Activated T-helper 1 cell treated with anti-CD3 and anti-CD28 coated beads, Interleukin-2, amount 50 U/mL, for 16 hours (primary cell): ENCODE measurements at places on chromosomes 4 and X.

- no peak for DNase-seq
Measured at GRCh38 chr4:24363751-24364150, 220.6 kb downstream of the DHX15 start.

DNA sequence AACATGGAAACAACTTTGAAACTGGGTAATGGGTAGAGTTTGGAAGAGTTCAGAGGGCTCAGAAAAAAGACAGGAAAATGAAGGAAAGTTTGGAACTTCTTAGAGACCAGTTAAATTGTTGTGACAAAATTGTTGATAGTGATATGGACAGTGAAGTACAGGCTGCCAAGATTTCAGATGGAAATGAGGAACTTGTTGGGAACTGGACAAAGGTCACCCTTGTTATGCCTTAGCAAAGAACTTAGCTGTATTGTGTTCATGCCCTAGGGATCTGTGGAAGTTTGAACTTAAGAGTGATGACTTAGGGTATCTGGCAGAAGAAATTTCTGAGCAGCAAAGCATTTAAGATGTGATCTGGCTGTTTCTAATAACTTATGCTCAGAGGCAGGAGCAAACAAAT, 5.1 kb upstream of the ARL13A start:
- no peak for DNase-seq

- DNase-seq, result no peak
Measured at GRCh38 chrX:35890699-35891098, 28.8 kb upstream of the CFAP47 start.

GRCh38 chr4:7842384-7843279, 97.0 kb downstream of the AFAP1 start:
- DNase-seq, result no peak

- no peak for DNase-seq
Measured at GRCh38 chrX:16665089-16665488, 15.1 kb downstream of the S100G start.

DNA sequence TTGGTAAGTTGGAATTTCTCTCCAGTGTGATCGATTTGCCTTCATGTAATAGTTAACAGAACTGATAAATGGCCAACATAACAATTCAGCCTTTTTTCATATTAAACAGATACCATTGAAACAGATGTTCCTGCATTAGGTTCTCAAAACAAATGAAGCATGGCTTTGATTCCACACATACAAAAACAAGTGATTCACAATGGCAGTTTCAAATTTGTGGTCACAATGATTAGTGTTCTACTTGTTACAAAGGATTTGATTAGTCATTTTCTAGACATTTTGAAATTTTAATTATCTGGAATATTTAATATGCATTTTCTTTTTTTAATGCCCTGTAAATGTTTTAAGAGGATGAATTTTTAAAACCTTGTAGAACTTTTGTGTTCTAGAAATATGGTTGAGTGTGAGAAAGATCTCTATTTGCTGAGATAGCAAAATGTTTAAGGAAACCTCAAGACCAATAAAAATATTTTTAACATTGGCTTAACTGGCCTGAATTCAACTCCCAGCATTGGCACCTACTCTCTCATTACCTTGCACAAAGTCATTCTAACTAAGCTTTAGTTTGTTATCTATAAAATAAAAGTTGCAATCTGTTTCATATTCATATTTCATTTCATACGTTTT, 18.9 kb upstream of the GLRA3 start:
- no peak for DNase-seq

DNA sequence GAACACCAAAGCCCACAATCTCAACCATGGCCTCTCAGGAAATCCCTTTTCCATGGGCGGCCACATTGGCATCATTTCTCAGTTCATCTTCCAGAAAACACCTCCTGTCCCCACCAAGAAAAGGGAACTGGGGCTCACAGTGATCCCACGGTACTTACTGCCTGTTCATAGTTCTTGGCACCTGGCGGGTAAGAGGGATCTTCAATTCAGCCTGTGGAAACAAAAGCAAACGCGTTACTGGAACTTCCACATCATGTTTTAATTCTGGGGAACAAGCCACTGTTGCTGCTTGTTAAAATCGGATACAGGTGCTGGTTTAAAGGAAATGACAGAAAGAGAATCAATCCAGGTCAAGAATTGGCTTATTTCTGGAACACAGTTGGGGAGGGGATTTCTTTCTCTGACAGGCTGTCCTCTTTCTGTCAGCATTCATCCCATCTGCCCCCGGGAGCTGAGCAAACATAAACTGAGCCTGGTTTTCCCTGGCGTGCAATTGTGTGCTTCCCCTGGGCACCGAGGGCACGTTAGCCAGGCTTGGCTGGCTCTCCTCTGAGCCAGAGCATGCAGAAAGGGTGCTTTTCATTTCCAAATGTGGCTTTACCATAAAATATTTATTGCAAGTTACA, 16.8 kb downstream of the CLNK start:
- DNase-seq, result no peak

DNA sequence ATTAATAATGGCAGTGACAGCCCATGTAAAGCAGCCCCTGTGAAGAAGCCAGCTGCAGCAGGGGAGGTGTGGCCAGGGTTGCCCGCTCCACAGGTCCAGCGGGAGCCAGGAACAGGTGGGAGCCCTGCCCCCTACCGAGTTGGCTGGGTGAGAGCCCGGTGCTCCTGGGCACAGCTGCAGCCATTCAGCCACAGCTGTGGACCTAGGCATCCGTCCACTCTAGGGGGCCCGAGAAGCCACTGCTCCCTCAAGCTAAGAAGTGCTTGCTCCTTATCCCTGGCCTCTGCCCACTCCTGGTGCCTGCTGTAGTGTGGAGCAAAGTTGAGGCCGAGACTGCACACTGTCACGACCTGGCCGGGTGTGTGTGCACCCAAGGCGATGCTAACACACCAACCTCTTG, 1469.0 kb downstream of the PCDH7 start:
- no peak for DNase-seq

DNA sequence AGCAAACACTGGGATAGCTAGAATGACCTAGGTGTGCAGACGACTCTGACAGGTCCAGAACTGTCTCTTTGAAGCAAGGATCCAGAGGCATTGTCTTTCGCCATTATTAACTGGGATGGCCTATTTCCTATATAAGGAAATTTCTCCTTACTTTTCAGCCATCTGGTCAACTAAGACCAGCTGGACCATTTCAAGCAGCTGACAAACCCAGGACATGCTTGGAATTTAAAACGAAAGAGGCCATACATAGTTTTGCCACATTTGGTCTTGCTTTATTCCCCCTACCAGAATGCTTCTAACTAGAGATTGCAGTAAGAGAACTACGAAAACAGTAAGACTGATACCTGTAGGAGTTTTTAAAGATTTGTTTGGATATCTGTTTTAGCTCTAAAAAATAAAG, 87.0 kb downstream of the GLRA2 start:
- no peak for DNase-seq

DNA sequence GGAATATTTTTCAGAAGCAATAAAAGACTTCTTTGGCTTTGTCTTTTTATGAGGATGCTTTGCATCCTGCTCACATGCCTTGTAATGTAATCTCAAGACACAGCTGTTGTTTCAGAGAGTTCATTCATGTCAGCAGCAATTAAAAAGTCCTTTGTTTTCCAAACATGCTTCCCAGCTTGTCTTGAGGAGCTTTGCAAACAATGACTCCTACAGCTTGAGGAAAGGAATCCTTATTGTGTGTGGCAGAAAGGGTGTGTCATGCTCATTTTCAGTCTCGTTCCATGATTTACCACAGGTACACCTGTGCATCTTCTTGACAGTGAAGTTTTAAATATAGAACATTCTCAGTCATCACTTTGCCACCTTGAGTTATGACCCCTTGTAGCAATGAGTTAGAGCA, 139.2 kb upstream of the AADAT start:
- DNase-seq, result no peak

DNA sequence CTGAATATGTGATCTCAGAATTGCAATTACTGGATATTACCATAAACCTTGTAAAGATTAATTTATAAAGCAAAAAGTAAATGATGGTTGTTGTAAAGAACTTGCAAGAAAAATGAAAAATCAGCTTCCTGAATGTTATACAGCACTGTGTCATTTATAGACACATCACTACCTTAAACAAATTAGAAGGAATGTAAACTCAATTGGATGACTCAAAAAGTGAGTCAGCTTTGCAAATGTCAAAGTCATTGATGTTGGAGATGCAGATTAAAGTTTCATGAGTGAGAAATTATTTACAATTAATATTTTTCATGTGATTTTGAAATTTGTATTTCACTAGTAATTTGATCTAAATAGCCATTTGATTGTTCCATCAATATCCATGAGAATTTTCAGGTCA, 193.2 kb downstream of the RAPGEF2 start:
- no peak for DNase-seq

DNA sequence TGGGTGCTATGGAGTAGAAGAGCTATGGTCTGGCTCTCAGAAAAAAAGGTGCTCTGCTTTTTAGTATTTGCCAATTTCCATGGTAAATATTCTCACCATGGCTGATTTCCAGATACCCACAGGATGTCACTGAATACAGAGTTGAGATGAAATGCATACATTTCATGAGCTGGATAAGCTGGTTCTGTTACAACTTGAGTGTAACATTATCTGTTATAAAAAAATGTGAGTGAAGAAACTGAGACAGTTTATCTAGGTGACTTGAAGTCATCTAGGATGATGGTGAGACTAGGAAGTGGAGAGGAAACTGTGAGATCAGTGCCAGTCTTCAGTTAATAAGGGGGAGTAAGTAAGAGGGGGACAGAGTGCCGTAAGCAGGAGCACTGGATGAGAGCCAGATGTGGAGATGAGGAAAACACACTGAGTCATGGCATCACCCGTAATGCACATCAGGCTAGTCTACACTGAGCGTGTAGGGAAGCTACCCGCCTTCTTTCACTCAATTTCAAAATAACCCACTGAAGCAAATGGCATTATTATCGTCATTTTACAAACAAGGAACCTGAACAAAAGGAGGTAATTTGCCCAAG, 5.0 kb downstream of the HPSE start:
- DNase-seq, result no peak

- DNase-seq, result no peak
Measured at GRCh38 chrX:115324194-115324593, 34.7 kb downstream of the LUZP4 start.

GRCh38 chrX:16836371-16836770, 33.8 kb downstream of the RBBP7 start:
- DNase-seq, result no peak

DNA sequence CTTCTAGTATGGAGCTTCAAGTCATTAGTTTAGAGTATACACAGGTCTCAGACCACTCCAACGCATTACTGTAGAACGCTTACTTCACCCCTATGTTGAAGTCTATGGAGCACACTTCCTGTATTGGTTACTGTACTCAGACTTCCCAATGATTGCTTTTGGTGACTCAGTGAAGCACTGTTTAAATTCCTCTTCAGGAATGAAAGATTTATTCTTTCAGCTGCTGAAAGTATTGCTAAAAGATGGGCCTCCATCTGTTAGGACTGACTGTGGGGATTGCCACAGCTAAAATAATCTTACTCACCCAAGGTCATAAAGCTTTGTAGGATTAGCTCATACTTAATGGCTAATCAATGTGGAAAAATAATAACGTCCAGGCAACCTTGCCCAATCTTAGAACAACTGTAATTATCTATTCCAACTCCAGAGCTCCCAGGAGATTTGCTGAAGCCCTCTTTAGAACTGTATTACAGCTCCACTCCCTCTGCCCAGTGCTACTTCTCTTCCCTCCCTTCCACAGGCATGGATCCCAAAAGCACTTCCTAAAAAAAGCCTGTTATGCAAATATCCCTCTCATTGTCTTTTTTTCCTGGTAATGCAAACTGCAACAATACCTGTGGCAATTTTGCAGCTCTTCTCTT, 281.9 kb upstream of the HS3ST1 start:
- DNase-seq, result no peak

- no peak for DNase-seq
Measured at GRCh38 chr4:42549896-42550295, 107.0 kb downstream of the ATP8A1 start.

DNA sequence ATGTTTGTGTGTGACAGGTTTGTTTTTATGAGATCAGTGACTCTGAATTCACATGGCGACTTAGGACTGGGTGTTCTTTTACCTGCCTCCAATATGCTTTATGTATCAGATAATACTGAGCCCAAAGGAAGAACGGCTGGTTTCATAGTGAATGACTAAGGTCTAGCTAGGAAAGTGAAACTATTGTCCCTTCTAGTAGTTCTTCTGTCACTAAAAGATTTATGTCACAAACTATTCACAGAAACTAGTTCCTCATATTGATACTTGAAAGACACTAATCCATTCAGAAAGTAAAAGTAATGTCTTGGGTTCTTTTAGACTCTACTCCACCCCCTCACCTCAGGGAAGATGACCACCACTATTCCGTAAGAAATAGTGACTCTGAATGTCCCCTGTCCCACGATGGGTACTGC, 81.7 kb downstream of the EGF start:
- DNase-seq, result no peak

DNA sequence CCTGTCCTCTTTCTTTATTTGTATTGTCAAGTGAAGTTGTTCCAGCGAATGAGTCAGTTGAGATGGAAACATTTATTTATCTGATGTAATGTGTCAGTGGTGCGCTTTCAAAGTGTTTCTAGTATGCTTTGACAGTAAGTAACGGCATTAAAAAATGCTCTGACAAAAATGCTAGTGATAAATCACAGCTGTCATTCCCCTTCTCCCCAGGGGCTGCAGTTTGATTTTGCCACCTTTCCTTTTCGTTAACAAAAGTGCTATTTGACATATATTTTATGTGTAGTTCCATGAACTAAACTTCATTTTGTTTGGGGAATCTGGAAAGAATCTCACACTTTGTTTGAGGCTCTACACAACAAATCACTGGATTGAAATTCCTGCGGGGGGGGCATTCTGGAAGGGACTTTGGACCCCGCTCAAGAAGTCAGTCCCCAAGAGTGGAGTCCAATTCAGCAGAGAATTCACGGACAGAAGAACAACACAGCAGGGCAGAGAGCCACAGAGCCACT, 7.6 kb upstream of the TBC1D19 start:
- DNase-seq, result no peak

- no peak for DNase-seq
Measured at GRCh38 chrX:40684092-40684491, 36.7 kb upstream of the CXorf38 start.

DNA sequence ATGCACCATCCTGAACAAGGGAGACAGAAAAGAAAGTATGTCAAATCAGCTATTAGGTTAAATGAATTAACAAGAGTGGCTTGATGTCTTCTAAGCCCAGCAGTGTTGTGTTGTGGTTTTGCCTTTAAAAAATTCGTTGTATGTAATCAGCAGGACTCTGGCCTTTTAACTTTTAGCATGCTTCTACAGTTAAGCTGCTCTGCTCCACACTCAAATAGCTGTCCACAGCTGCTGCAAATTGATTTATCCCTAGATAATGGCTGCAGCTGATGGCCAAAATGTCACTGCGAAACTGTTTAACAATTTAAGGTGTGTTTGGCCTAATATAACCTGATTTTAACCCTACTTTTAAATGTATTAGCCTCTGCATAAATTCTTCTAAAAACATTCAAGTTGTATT, 85.8 kb downstream of the CXXC4 start:
- DNase-seq, result no peak

DNA sequence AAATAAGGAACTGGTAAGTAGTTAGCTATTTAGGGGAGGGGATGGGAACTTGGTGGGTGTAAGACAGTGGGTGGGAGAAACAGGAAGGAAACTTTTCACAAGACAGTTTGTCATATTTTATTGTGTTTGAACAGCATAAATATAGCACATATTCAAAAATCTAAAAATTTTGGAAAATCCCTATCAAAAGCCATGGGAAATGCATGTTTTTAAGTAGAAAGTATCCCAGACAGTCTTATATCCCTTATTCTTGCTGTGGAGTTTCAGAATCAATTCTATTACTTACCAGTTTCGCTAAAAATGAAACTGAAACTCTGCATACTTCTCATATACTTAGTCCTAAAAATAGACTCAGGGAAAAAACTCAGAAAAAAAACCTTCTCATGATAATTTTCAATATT, 22.3 kb upstream of the RASGEF1B start:
- no peak for DNase-seq
